ENCODE measurements at places on chromosomes 12 and 14. TPM values are rescaled to one million over a fixed set of nuclear protein-coding genes. Genes with fewer than 3 reads are reported as not detected.
A peak's percentile ranks its signal among the peaks of the same experiment; 100 is the strongest.

DNA sequence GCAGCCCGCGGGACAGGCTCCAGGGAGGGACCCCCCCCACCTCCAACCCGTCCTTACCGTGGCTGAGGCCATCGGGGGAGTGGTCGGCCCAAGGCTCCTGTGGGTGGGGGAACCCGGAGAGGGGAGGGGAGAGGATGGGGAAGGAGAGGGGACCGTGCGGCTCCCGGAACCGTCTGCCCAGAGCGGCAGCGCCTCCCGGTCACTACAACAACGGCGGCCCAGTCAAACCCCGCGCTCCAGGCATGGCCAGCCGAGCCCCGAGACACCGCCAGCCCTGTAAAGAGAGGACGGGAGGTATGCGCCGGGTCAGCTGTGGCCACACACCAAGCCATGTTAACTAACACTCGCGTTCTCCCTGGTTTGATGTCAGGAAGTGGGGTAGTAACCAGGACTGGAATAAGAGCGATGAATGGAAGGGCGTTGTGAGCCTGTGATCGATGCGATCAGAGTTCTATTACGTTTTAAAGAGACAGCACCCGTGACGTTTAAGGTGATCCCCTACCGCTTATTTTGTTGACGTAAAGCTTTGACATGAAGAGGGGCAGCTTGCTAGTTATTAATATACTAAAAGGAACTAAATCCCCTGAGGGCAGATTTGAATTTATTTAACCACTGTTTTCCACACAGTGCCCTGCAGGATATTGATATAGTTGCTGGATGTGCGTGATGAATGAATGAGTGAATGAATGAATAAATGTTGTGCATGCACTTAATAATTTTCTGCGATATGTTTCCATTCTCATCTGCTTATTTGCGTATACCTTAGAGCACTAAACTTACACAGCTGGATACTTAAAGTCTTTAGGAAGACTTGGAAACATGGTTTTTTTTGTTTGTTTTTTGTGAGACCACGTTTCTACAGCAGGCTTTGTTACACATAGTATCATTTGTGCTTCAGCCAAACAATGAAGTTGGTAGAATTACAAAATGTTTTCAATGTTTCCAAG lies at the start of gene POC1B:
Gene POC1B (minus strand): TSS at position 224 of the 947 bp plus-strand sequence. CDS start 152 bp downstream, at position 72.
- peak within 1 kb of the TSS; percentile 95 for H3K27ac ChIP-seq
- peaks cover 4% of the 10 kb centered on the region for H3K36me3 ChIP-seq
- H3K4me3 ChIP-seq, result peak within 1 kb of the TSS; percentile 96
- H3K4me1 ChIP-seq, result peaks cover 36% of the 10 kb centered on the region
- DNase-seq, result peak; percentile 95

GRCh38 chr14:20118795-20119194 lies 8.3 kb downstream of the OR4K17 start:
- H3K4me1 ChIP-seq, result no peaks in the 10 kb centered on the region
- no peaks in the 10 kb centered on the region for H3K27me3 ChIP-seq
- H3K27ac ChIP-seq, result no peak overlapping the region
- H3K36me3 ChIP-seq, result no peaks in the 10 kb centered on the region
- no peak for DNase-seq

- H3K36me3 ChIP-seq, result no peaks in the 10 kb centered on the region
- no peaks in the 10 kb centered on the region for H3K4me1 ChIP-seq
- peak; percentile 84 for DNase-seq
- H3K27ac ChIP-seq, result no peak overlapping the region
These were observed 145.1 kb downstream of the KIF26A start for GRCh38 chr14:104283197-104284106.

- no peaks in the 10 kb centered on the region for H3K36me3 ChIP-seq
- DNase-seq, result no peak
- no peak overlapping the region for H3K27ac ChIP-seq
These were observed 7.5 kb upstream of the KLRK1 start for GRCh38 chr12:10397296-10397695.

- H3K27me3 ChIP-seq, result peaks cover 78% of the 10 kb centered on the region
- no peaks in the 10 kb centered on the region for H3K36me3 ChIP-seq
- DNase-seq, result no peak
These were observed 3.4 kb downstream of the KRT77 start for GRCh38 chr12:52699960-52700359.

The ERBB3 gene
- 0.52 TPM for total RNA-seq

DNA sequence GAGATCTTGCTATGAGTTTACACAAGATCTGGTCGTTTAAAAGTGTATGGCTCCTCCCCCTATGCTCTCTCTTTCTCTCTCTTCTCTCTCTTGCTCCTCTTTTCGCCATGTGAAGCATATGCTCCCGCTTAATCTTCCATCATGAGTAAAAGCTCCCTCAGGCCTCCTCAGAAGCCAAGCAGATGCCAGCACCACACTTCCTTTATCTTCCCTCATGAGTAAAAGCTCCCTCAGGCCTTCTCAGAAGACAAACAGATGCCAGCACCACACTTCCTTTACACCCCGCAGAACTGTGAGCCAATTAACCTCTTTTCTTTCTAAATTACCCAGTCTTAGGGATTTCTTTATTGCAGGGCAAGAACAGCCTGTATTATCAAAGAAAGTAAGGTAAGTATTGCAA lies 152.4 kb downstream of the SEC23A start:
- peaks cover under 1% of the 10 kb centered on the region for H3K27me3 ChIP-seq

All from chondrocyte (in vitro differentiated cells).